CD4-positive, alpha-beta T cell (primary cell): ENCODE measurements at places on chromosomes 2 and 18. TPM values are rescaled to one million over a fixed set of nuclear protein-coding genes. Genes with fewer than 3 reads are reported as not detected.

The SIX2 gene
- total RNA-seq, result not detected

- DNase-seq, result no peak
Measured at GRCh38 chr2:23762141-23762540, 164.8 kb downstream of the ATAD2B start.

DNA sequence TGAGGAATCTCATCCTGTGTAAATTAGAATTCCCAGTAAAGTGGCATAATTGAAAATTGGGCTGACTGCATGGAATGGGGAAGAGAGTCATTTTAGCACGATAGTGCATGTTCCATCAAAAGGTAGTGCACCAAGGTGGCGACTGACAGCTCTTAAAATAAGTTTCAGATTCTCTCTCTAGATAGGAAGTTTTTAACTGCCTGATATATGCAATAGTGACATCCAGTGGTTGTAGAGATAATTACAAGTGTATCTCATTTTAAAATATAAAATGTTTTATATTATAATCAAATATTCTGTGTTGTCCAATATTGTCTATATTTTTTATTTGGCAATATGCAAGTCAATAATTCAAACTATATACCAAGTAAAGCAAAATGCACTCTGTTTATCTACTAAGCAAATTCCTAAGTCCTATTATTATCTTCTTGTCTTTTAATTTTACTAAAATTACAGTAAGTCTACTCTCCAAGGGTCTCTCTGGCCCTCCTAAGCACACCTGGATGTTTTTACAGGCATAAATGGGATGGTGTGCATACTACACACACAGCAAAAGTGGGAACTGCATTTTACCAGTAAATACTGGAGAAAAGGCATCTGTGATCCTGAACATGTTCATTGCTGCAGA lies 397.7 kb upstream of the HNRNPA3 start:
- DNase-seq, result no peak

The TGFBRAP1 gene
- 16.6 TPM for total RNA-seq

The CFAP65 gene
- total RNA-seq, result not detected

DNA sequence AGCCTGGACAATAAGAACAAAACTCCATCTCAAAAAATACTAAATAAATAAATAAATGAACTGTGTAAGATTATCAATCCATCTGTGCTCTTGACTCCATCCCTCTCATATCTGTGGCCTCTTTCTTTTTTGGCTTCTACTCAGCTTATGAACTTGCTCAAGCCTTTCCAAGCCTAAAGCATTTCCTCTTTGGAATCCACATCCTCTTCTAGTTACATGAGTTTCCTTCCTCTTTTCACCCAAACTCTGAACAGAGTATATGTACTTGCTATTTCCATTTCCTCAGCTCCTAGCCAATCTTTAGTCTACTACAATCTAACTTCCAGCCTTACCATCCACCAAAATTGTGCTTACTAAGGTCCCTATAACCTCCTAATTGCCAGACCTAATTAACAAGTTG lies 2.5 kb upstream of the DNAJC10 start:
- no peak for DNase-seq

GRCh38 chr18:38872342-38872741 lies 1306.7 kb upstream of the CELF4 start:
- no peak for DNase-seq

GRCh38 chr2:241935314-241935713 lies 65.8 kb downstream of the RTP5 start:
- no peak for DNase-seq

The SPTBN1 gene
- 156 TPM for total RNA-seq

The ANKRD53 gene
- 0.42 TPM for total RNA-seq

- DNase-seq, result no peak
Measured at GRCh38 chr2:151973013-151973900, 125.6 kb downstream of the CACNB4 start.

The DOK1 gene
- 6.0 TPM for total RNA-seq

The EIF2AK3 gene
- 30.6 TPM for total RNA-seq

- DNase-seq, result no peak
Measured at GRCh38 chr2:31244101-31244500, 10.1 kb downstream of the EHD3 start.

GRCh38 chr2:45169339-45170190 lies 160.3 kb upstream of the SIX2 start:
- DNase-seq, result no peak

The VSNL1 gene
- not detected for total RNA-seq
